ENCODE measurements at places on chromosomes 4 and X.

DNA sequence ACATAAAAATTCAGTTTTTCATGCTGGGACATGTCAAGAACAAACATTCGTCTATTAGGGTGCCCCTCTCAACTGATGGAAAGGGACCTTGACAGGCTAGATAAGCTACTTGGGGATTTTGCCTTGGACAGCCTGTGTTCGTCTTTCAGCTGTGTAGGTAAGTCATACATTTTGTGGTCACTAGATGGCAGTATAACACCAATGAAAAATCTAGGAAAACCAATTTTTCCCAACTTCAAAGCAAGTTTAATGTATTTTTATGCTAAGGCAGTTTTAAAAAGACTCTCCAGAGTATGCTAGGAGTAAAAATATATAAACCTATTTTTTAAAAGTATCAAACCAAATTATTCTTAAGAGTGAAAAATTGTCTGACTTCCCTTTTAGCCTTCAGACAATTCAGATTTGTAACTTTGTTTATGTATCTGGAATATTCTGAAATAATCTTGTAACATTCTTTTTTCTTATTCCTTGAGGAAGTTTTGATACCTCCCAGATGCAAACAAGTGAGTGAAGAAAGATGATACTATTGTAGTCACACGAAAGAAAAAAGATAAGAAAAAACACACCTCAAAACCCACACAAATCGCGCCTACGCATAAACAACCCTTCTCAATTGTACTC is 158.3 kb downstream of the CPE start:
- DNase-seq = peak; percentile 15

DNA sequence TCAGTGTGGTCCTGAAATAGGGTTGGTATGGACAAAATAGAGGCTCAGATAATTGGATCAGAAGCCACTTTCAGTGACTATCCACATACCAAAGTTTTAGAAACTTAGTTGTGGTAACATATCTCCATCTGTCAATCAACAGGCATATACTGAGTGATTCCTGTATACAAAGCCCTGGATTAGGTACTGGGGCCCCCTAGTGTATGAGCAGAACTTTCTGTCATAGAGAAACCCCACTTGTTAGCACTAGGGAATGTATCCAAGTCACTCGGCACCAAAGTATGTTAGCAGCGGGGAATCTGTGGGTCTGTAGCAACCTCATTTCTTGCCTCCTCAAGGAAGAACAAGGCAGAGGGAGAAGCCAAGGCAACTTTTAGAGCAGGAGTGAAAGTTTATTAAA is 50.7 kb downstream of the MAP7D3 start:
- DNase-seq = no peak

DNA sequence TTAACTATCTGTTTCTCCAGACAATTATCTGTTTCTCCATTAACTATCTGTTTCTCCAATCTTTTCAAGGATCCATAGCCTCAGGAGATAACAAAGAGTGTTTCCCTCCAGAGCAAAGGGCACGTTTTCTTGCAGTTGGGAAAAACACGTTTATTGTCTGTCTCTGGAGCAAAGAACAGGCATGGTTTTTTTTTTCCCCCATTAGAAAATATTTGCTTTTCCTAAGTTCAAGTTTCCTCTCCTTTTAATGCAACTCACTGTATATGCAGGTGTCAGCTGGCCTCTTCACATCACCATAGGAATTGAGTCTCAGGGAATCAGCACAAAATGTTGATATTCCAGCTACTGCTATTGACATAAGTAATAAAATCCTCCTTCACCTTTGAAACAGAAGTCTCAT is 984.4 kb downstream of the RAB28 start:
- DNase-seq = no peak

- no peak for DNase-seq
Observed at GRCh38 chr4:74037076-74037955, 1.2 kb downstream of the CXCL3 start.

DNA sequence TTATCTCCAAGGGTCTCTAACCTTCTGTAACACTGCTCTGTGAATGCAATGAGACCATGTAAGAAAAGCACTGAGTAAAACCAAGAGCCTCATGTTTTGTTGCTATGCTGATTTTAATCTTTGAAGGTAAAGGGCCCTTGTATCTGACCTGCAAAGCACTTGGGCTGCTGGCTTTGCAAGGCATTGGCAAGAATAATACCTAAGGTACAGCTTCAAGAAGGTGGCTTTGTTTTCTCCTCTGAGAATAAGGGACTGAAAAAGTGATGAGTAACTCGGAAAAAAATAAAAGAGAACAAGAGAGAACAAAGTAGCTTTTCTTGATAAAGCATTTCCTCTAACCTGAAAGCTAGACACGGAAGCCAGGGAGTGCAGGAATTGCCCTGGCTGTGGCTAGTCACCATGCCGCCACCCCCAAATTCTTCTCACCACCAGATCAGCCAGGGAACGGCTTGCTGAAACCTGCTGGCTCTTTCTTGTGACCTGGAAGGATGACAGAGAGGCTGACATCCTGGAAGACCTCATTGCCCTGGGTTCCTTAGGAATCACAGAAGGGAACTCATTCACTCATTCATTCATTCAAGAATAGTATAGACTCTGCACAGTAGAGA is 41.8 kb upstream of the HS3ST1 start:
- no peak for DNase-seq

DNA sequence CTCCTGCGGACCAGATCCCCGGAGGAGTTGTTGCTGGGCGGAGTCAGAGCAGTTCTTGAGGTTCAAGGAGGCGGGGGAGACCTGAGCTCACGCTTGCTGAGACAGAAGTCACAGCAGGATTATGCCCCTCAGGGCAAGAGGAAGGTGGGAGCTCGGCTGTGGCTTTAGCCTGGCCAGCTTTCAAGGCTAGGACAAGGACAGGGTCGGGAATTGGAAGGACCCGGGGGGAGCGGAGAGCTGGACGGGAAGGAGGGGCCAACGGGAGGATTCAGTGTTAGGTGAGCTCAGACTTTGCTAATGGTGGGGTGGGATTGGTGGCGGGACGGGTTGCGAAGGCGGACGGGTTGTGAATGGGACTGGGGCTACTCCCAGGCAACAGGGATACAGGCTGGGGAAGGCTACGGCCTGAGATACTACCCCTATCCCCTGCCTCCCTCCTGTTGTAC is at the start of gene RIBC1:
RIBC1 (plus strand) TSS at position 13 of the 446 bp plus-strand sequence. CDS start 3,404 bp downstream, outside the sequence.
- no peak for DNase-seq

GRCh38 chr4:86249074-86249473 is 110.8 kb downstream of the MAPK10 start:
- no peak for DNase-seq

DNA sequence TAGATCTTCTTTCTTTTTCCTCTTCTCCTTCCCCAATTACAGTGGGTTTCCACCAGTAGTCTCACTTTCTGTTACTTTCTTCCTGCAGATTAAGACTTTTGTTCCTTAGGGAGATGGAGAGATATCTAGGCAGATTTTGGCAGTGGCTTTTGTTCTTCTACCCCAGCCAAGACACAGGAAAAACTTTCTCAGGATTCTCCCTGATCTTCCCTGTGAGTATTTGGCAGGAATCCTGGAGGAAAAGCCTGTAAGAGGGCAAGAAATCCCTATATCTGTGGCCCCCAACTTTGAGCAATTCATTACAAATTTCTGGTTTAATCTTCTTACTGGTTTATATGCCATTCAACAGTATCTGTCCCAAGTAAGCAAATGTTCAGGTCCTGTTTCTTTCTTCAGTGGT is 21.9 kb downstream of the SLC9A7 start:
- no peak for DNase-seq

- DNase-seq = no peak
Observed at GRCh38 chrX:72057331-72057730, 74.4 kb downstream of the RTL5 start.

GRCh38 chr4:156906325-156906724 is 65.3 kb downstream of the PDGFC start:
- DNase-seq = no peak

- DNase-seq = no peak
Observed at GRCh38 chrX:52425775-52426174, 57.0 kb downstream of the XAGE2 start.

DNA sequence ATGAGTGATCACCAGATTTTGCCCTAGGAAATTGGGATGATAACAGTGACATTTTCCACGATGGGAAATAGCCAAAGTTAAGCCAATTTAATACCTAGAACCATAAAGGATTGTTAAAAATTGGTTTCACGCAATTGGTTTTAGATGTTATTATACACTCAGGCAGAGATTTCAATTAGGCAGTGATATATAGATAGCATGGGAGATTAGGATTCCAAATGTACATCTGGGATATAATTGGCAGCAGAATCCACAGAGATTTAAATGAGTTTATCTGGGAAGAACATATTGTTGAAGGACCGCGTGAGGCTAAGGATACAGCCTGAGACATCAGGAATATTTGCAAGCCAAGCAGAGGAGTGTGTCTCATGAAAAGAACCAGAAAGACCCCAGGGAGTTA is 351.6 kb downstream of the GPM6A start:
- no peak for DNase-seq

DNA sequence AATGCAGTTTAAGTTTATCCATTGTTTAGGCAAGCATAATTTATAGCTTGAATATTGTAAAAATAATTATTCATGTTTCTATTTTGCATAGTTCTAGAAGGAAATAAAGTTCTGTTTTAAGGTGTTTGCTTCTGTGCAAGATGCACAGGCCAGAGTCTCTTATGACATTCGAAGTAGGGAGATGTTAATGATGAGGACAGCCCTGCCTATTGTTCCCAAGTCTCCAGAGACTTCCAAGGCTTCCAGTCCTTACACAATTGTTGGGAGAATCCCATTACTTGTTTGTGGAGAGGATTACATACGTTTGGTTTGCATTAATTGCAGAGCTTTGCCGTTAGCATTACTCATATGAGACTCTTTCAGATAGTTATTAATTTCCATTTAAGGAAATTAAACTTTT is 96.2 kb upstream of the ANK2 start:
- DNase-seq = no peak

- no peak for DNase-seq
Observed at GRCh38 chr4:12961713-12962112, 522.4 kb downstream of the RAB28 start.

GRCh38 chr4:116374815-116375214 is 710.6 kb downstream of the TRAM1L1 start:
- no peak for DNase-seq

DNA sequence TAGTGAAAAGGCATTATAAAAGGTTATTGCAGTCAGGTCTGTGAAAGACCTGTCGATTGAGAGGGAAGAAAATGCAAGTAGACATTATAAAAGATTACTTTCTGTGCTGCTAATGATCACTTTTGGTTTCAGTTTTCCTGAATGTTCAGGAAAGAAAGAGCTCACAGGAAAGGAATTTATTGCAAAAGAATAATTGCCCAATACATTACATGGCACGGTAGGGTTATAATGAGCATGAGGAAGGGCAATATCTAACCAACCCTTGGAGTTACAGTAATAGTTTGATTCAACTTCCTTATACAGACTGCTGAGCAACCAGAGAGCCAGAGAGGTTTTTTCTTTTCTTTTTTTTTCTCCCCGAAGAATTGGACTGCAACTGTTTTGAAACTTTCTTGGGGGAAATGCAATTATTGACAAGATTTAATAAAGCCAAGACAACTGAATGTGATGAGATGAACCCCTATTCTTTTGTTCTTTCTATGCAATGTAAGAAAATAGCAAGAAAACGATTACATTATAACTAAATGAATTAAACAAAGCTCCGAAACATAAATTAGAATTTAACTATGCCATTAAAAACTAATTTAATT is 247.0 kb downstream of the C4orf33 start:
- DNase-seq = no peak

DNA sequence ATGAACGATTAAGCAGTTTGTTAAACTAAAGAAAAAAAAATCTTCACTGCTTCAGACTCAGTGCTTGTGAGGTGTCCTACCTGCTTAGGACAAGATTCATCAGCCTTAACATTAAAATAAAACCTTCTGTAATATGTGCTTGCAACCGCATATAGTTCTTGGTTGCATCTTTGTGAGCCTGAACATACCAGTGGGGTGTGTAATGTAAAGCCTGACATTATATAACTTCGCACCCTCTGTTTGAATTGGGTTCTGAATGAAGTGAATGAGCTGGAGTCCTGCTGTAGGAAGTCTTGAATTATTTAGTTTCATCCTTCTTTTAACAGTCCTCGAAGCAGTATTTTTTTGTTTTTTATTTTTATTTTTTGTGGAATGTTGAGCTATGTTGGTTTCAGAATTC is 3.1 kb downstream of the KDM6A start:
- DNase-seq = no peak

GRCh38 chr4:143287572-143287923 is 49.1 kb upstream of the GAB1 start:
- DNase-seq = no peak

DNA sequence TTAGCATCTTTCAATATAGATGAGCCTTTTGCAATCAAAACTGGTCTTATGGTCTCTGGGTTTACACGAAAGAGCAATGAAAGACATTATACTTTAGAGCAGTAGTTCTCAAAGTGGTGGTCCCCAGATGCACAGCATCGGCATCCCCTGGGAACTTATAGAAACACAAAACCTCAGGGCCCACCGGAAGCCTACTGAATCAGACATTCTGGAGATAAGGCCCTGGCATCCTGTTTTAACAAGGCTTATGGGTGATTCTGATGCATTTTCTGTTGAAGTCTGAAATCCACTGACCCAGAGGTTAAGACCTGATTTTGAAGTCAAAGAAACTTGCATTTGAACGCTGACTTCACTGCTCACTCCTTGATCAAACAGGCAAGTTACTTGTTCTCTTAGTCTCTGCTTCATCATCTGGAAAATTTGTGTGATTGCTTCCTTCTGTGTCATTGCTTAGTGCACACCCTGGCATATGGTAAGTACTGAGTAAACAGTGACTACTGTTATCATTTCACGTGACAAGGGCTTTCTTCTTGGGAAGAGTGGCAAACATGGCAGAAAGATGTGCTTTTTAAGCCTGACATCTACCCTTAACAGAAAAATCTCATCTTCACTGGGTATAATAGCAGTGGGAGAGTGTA is 14.5 kb downstream of the CHRNA9 start:
- no peak for DNase-seq

DNA sequence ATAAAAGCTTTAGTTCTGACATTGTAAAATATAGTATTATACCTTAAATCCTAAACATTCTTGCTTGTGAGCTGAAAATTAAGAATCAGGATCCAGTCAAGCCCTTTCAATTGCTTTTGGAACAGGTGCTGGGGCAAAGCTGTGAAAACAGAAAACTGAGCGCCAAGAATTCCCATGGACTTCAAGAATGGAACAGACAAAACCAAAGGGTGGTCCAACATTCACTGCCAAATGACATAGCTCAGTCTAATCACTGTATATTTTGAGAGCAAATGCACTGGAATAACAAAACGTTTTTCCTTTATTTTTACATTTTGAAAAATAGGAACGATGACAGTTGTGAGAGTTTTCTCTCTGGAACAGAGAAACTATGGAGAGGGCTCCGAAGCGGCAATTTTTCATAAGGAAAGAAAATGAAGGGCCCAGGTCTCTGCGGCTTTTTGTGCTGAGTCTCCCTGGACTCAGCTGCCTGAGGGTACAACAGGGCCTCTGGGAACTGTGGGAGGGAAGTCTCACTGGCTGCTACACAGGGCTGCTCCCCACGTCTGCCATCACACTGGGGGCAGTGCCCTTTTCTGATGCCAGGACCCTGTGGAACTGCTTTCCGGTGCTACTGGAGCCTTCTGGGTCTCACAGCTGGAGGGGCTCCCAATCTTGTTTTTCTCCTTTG is 56.0 kb upstream of the BMPR1B start:
- no peak for DNase-seq

GRCh38 chr4:10348241-10348640 is 109.0 kb downstream of the ZNF518B start:
- DNase-seq = no peak

GRCh38 chrX:105109936-105110335 is 110.6 kb downstream of the TEX13A start:
- no peak for DNase-seq

- DNase-seq = no peak
Observed at GRCh38 chr4:77579406-77580076, 26.1 kb upstream of the CXCL13 start.

Data from stimulated activated naive CD4-positive, alpha-beta T cell (primary cell).